Right hindlimb (tissue), 1 donor: ENCODE measurements at places on chromosomes 16 and 17.
A peak's percentile ranks its signal among the peaks of the same experiment; 100 is the strongest.

DNA sequence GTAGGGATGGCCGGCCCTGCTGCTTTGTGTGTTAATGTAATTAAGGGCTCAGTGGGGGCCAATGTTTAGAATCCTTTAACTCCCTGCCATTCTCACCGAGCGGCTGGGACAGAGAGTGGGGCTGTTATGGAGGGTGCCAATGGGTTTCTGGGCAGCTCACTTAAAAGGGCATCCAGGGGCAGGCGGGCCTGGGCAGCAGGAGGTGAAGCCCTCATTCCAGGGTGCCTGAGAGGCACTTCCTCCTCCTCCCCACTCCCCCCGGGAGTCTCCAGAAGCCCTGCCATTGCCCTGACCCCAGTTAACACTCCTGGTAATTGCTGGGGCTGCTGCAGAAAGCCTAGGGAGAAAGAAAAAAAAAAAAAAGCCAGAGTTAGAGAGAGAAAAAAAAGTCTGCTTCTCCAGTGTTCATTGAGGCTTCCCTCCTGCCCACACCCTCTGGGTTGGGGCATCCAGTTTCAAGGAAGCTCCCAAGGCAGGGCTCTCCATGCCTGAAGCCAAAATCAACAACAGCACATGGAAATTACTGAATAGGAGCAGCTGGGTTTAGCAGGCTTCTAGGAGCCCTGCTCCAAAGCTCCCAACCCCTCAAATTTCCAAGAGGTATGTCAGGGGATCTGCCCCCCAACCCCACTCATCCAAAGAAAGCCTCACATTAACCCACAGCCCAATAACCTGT lies 28.0 kb downstream of the CUEDC1 start:
- DNase-seq: peak; percentile 89

DNA sequence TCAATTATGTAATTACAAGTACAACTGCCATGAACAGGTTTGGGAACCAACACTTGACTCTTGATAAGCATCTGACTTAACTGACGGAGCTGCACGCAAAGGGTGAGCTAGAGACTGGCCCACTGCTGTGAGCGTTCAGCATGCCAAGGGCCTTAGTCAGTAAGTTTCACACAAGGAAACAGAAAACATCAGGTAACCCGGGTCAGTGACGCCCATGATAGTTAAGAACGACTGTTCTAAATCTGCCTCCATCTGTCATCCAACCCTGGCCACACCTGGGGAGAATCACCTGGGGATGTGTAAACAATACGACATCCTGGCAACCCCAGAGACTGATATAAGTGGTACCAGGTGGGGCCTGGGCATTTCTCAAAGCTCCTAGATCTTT lies 12.3 kb downstream of the SMIM5 start:
- DNase-seq: no peak

DNA sequence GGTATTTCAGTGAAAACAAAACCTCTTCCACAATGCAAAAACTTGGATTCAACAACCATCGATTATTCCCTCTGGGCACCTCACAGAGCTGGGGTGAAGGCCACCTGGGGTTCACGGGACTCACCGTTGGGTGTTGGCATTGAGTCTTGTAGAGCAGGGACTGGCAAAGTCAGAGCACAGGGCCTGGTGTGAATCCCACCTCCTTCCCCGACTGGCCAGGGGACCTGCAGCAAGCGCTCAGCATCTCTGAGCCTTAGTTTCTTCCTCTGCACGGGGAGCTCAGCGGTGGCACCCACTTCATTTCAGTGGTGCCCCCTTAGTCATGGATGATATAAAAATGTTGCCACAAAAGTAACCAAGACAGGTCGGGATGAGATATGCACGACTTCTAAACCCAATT lies 100.4 kb downstream of the METRNL start:
- peak; percentile 12 for DNase-seq

DNA sequence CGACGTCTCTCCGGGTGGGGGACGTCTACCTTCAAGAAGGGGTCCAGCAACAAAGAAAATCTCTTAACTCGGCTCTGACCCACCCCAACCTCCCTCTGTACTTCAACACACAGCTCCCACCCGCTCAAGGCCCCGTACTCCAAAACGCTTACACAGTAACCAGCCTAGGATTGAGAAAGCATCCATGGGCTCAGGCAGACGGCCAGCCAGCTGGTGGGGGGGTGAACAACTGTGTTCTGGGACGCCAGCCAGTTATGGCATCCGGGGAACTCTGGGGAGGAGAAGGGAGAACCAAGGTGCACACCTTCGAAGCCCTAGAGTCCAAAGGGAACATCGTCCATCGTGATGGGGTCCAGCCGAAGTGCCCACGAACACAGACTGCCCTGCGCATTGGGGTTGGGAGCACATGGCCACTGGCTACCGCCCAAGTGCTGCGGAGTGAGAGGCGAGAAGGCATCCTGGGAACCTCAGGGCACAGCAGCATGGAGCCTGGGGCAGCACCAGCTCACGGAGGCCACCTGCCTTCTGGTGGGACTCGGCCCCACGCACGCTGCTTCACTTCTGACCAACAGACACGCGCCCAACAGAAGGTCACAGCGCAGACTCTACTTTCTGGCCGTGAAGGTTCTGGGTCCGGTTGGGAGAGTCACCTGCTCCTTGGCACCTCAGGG lies 14.3 kb downstream of the SLC16A3 start:
- DNase-seq: peak; percentile 87

DNA sequence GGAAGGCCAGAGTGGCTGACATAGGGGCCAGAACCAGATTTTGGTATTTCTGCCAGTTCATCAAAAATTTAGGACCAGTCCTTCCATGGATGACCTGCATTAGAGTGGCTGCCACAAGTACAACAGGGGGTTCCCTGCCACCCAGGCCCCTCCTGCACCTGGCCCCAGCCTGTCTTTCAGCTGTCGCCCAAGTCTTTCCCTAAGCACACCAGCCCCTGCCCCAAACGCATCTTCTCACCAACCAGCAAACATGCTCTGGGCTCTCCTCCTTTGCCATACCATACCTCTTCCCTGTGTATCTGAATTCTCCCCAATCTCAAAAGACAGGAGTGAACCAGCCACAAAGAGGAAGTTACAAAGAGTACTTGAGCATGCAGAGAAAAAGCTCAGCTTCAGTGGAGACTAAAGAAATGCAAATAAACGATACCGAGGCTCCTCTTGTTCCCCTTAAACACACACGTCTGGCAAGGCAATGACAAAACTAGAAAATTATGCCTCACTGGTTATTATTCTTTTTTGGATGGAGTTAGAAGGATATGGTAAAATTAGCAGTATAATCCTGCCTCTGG lies 130.6 kb downstream of the DYNLRB2 start:
- DNase-seq: no peak
